PC-3 (cell line): ENCODE measurements at places on chromosomes 7 and 10.

GRCh38 chr10:98267894-98268693, at the start of gene LOXL4:
Gene LOXL4, minus strand, starts transcription at chr10:98268194. Its CDS starts 5,175 bp downstream, at chr10:98263019.
- DNase-seq = peak; percentile 19

DNA sequence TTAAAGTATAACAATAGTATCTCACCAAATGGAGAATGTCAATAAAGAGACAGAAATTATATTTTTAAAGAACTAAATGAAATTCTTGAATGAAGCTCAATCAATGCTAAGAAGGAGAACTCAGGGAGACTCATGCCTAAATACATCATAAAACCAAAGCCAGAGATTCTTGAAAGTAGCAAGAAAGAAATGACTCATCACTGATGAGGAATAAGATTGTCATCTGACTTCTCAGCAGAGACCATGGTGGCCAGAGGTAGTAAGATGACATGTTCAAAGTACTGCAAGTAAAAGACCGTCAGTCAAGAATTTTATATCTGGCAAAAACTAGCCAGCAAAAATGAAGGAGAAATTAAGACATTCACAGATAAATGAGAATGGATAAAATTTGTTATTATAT, 399.0 kb downstream of the GRID1 start:
- peak; percentile 2 for DNase-seq

DNA sequence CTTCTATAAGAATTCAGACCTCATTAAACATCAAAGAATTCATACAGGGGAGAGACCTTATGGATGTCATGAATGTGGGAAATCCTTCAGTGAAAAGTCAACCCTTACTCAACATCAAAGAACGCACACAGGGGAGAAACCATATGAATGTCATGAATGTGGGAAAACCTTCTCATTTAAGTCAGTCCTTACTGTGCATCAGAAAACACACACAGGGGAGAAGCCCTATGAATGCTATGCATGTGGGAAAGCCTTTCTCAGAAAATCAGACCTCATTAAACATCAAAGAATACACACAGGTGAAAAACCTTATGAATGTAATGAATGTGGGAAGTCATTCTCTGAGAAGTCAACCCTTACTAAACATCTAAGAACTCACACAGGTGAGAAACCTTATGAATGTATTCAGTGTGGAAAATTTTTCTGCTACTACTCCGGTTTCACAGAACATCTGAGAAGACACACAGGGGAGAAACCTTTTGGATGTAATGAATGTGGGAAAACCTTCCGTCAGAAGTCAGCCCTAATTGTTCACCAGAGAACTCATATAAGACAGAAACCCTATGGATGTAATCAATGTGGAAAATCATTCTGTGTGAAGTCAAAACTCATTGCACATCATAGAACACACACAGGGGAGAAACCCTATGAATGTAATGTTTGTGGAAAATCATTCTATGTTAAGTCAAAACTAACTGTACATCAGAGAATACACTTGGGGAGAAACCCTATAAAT, 24.1 kb downstream of the ZNF37A start:
- peak; percentile 6 for DNase-seq

- peak; percentile 64 for DNase-seq
Observed at GRCh38 chr7:94297397-94297838, 97.3 kb upstream of the COL1A2 start.

GRCh38 chr10:86963341-86963919, 4.9 kb upstream of the ADIRF start:
- no peak for DNase-seq

- DNase-seq = peak; percentile 43
Observed at GRCh38 chr7:142607351-142607750, 141.9 kb upstream of the PRSS1 start.

GRCh38 chr7:51299391-51300133, 17.0 kb downstream of the COBL start:
- no peak for DNase-seq

DNA sequence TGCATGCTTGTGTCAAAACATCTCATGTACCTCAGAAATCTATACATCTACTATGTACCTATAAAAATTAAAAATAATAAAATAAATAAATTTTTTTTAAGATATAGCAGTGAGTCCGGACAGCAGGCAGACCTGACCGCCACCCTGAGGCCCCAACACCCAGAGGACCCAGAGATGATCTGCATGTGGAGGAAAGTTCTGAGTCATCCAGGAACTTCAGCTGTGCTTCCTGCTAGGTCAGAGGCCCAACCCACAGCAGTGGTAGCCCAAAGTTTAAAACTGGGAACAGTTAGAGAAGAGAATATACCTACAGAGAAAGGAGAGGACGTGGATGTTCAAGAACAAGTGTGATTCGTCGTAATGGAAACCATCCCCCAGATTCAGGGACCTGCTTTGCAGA, 683.7 kb upstream of the NRP1 start:
- DNase-seq = peak; percentile 64

- DNase-seq = no peak
Observed at GRCh38 chr7:2953099-2953498, 90.6 kb downstream of the CARD11 start.

DNA sequence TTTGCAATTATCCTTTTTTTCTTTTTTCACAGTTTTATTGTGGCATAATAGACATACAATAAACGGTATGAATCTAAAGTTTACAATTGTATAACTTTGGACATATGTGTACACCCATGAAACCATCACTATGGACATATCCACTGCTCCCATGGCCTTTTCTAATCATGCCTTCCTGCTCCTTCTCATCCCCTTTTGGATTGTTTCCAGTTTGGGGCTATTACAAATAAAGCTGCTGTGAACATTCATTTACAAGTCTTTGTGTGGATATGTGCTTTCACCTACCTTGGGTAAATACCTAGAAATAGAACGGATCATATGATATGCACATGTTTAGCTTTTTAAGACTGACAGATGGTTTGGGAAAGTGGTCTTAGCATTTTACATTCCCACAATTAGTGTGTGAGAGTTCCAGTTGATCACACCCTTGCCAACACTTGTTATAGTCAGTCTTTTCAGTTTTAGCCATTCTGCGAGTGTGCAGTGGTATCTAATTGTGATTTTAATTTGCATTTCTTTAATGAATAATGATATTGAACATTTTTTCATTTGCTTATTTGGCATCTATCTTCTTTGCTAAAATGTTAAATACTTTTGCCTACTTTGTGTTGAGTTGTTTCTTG, 120.9 kb upstream of the KAT6B start:
- no peak for DNase-seq

- DNase-seq = no peak
Observed at GRCh38 chr10:85851325-85851724, 515.3 kb downstream of the GRID1 start.

DNA sequence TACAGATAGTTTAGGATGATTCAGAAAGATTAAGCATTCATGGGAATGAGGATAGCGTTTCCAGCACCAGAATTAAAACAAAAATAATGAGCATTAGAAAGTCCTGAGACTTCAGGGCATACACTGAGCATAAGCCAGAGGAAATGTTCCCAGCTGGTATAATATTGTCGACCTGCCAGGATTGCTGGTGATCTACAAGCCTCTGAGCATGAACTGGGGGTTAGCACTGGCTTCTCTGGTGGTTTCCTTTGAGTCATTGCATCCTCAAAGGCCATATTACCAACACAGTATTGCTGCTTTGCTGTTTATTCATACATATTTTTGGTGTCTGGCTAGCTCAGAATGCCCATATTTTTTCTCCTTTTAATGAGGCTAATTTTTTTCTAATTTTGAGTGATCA, 10.7 kb upstream of the ATRNL1 start:
- DNase-seq = no peak

GRCh38 chr10:48322017-48322416, 15.5 kb downstream of the MAPK8 start:
- DNase-seq = no peak

- no peak for DNase-seq
Observed at GRCh38 chr10:84201244-84201606, 6.9 kb downstream of the CDHR1 start.

GRCh38 chr7:22858640-22859561, 36.3 kb upstream of the TOMM7 start:
- DNase-seq = peak; percentile 85

- no peak for DNase-seq
Observed at GRCh38 chr7:24227603-24228359, 56.2 kb upstream of the NPY start.

GRCh38 chr10:86007171-86007570, 359.4 kb downstream of the GRID1 start:
- DNase-seq = no peak

DNA sequence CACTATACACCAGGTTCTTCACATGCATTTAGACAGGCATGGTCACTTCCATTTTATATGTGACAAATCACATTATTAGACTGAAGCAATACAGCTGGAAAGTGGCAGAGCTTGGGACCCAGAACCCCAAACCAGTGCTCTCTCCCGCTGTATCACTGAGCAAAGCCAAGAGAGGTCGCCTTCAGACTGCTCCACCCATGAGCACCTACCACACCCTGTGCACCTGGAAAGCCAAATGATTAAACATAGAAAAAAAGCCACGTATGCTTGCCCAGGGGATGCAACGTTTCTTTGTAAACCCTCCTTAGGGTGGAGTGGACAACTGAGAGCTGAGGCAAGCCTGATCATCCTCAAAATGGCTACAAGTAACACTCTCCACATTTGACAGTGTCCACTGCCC, 72.5 kb downstream of the CCDC6 start:
- no peak for DNase-seq

DNA sequence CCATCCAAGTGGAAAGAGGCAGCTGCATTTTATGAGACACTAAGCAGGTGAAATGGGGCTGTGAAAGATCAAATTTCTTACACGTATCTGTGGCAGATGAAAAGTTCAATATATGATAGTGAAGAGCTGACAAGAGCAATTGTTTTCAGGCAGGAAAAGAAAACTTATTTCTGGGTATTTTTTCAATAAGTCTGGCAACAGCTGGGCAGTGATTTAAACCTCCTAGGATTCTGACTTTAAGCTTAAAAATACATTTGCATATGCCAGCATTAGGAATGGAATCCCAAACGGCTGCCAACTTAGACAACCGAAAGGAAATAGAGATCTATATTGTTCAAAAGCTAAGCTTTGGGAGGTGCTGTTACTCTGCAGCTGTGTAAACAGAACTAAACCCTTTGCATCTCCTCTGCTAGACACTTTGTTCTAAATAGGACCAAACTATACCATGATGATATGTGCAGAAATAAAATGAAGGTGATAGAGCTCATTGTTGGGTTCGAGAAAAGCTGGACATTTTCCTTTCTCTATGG, 26.1 kb downstream of the DYNC1I1 start:
- peak; percentile 4 for DNase-seq

DNA sequence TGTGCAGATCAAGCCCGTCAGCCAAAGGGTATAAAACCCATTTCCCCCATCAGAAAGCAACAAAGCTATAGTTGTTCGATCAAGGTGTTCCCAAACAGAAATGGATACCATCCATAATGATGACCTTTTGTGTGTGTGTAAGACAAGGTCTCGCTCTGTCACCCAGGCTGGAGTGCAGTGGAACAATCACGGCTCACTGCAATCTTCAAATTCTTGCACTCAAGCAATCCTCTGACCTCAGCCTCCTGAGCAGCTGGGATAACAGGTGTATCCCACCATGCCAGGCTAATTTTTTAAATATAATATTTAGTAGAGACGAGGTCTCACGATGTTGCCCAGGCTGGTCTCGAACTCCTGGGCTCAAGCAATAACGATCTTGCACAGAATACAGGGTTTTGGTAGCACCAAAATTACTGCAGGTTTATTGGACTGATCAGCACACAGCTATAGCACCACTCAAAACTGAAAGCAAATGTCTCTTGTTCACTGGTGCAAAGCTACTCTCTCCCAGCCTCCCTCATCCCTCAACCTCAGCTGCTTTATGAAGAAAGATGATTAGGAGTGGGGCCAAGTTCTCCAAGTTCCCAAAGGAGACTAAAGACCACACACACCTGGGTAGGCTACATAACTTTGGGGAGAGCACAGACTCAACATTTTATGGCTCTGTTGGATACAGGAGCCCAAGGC, 80.5 kb downstream of the ABI1 start:
- DNase-seq = no peak

GRCh38 chr7:139603282-139603681, 79.8 kb downstream of the CLEC2L start:
- DNase-seq = no peak

DNA sequence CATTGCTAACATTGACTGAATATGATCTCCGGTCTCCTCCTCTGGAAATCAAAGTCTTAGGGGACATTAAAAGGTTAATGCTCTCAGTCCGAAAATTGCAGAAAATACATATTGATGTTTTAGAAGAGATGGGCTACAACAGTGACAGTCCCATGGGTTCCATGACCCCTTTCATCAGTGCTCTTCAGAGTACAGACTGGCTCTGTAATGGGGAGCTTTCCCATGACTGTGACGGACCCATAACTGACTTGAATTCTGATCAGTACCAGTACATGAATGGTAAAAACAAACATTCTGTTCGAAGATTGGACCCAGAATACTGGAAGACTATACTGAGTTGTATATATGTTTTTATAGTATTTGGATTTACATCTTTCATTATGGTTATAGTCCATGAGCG, 39.2 kb downstream of the SAMD8 start:
- DNase-seq = no peak

DNA sequence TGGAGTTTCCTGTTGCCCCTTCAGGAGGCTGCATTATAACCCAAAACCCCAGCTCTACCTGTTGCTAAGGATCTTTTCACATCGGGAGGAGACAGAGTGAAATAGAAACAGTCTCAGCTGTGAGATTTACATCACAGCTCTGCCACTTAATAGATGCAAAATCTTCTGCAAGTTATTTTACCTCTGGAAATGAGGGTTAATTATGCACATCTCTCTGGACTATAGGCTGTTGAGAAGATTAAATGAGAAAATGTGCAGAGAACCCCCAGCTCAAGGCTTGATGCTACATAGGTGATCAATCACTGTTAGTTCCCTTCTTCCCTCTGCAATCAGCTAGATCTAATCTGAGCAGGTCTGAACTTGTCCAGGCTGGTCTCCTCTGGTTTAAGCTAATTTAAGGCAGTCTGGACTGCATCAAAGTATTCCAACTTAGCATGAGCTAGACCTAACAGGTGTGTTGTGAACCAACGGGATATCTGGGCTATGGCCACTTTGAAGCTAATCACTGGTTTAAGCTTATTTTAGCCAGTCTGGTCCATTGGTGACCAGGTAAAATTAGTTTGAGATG, 8.9 kb upstream of the LRRC18 start:
- no peak for DNase-seq

DNA sequence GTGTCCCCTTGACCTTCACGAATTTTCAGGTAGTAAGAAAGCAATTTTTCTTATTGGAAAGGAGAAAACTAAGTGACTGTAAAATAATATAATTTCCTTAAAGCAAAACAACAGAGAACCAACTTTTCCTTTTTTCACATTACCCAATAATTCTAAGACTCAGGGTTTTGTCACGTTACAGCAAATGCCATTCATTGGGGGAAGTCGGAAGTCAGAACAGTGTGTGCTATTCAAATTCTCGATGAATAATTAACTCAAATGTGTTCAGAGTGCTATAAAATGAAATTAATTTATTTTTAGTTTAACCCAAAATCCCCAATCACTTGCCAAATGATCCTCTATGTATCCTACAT, 40.0 kb downstream of the DIP2C start:
- no peak for DNase-seq

DNA sequence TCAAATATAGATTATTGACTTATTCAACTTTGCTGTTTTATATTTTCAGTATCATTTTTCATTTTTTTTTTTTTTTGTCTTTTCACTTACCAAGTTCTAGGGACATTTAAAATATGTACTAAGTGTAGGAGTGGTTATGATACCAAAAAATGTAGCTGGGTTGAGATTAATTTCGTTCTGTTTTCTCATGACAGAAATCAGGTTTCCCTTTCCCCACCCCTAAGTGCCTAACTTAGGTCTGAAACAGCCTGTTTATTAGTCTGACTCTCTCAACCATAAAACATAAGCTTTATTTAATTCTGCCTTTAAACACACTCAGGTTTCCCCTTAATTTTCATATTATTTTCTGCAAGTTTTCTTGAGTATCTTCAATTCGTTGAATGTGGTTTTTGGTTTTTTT, 22.1 kb downstream of the TMEM106B start:
- no peak for DNase-seq
